ENCODE measurements at places on chromosomes 2 and 18.

- no peak for DNase-seq
- H3K27me3 ChIP-seq: peaks cover 6% of the 10 kb centered on the region
- no peak overlapping the region for H3K4me3 ChIP-seq
- no peaks in the 10 kb centered on the region for H3K36me3 ChIP-seq
Measured at GRCh38 chr2:236946871-236947270, 138.8 kb upstream of the COPS8 start.

GRCh38 chr18:61569176-61569892 is 236.1 kb downstream of the CDH20 start:
- no peak overlapping the region for H3K27ac ChIP-seq
- no peak overlapping the region for H3K4me3 ChIP-seq
- no peaks in the 10 kb centered on the region for H3K27me3 ChIP-seq
- no peak for DNase-seq
- no peaks in the 10 kb centered on the region for H3K36me3 ChIP-seq

DNA sequence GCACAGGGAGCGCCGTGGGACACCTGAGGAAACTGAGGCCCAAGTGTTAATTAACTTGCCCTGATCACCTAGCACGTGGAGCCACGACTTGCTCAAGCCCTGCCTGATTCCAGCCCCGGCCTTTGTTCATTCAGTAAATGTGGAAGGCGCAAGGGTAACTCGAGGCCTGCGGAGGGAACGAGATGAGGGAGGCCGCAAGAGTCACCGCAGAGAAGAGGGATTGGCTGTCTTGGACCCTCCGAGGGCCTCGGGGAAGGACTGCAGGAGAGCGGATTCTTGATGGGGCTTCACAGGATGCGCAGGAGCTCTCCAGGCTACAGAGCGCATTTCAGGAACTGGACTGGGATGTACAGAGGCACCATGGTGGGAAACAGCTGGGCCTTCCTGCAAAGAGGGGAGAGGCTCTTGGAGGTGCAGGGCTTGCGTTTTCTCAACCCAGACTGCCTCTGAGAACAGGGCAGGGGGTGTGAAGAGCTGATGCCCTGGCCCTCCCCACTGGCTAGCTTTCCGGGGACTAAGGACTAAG is 511 bp upstream of the ANKMY1 start:
- no peak overlapping the region for H3K4me3 ChIP-seq
- H3K27ac ChIP-seq: no peak overlapping the region

- H3K4me3 ChIP-seq: no peak overlapping the region
- no peaks in the 10 kb centered on the region for H3K36me3 ChIP-seq
- no peaks in the 10 kb centered on the region for H3K27me3 ChIP-seq
- peak; percentile 85 for DNase-seq
- peaks cover 81% of the 10 kb centered on the region for H3K4me1 ChIP-seq
Measured at GRCh38 chr2:48448274-48449061, 81.5 kb upstream of the STON1 start.

GRCh38 chr2:213238753-213239495 is 45.3 kb upstream of the SPAG16 start:
- H3K4me3 ChIP-seq: peak overlapping the region; percentile 32
- no peaks in the 10 kb centered on the region for H3K36me3 ChIP-seq
- peak overlapping the region; percentile 46 for H3K27ac ChIP-seq
- peaks cover 28% of the 10 kb centered on the region for H3K4me1 ChIP-seq

DNA sequence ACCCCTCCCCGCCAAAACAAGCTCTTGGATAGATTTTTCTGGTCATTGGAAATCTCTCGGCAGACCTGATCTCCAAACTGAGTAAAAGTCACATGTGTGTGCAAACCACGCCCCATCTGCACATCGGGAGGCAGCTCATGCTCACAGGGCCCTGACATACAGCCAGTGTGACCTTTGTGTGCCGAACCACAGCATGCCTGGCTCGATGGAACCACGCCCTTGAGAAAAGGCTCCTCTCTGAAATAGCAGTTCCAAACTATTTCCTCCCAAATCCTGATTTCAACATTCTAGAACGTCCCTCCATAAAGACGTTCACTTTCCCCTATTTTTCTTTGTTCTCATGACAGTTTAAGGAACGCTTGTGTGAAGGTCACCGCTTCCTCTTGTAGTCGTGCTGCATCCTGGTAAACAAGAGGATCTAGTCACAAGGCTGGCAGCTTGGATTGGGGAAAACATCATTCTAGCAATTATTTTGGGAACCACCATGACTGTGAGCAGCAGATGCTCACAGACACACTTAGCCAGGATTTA is 59.3 kb upstream of the MAP4K4 start:
- no peaks in the 10 kb centered on the region for H3K27me3 ChIP-seq
- no peaks in the 10 kb centered on the region for H3K36me3 ChIP-seq
- no peak overlapping the region for H3K27ac ChIP-seq
- H3K4me3 ChIP-seq: no peak overlapping the region
- peaks cover 25% of the 10 kb centered on the region for H3K4me1 ChIP-seq

GRCh38 chr2:83572400-83572799 is 886.7 kb downstream of the SUCLG1 start:
- H3K27me3 ChIP-seq: no peaks in the 10 kb centered on the region
- H3K4me3 ChIP-seq: no peak overlapping the region
- no peak for DNase-seq
- no peaks in the 10 kb centered on the region for H3K4me1 ChIP-seq
- no peak overlapping the region for H3K27ac ChIP-seq
